ENCODE measurements at places on chromosomes 2 and 18.

GRCh38 chr2:121677855-121678254, 28.6 kb upstream of the CLASP1 start:
- no peak for DNase-seq

GRCh38 chr2:195652911-195653310, 4.1 kb upstream of the SLC39A10 start:
- DNase-seq = no peak

GRCh38 chr18:77113361-77114151, 19.0 kb downstream of the MBP start:
- DNase-seq = no peak

- DNase-seq = no peak
These were observed 29.2 kb downstream of the KCTD1 start for GRCh38 chr18:26519114-26519513.

DNA sequence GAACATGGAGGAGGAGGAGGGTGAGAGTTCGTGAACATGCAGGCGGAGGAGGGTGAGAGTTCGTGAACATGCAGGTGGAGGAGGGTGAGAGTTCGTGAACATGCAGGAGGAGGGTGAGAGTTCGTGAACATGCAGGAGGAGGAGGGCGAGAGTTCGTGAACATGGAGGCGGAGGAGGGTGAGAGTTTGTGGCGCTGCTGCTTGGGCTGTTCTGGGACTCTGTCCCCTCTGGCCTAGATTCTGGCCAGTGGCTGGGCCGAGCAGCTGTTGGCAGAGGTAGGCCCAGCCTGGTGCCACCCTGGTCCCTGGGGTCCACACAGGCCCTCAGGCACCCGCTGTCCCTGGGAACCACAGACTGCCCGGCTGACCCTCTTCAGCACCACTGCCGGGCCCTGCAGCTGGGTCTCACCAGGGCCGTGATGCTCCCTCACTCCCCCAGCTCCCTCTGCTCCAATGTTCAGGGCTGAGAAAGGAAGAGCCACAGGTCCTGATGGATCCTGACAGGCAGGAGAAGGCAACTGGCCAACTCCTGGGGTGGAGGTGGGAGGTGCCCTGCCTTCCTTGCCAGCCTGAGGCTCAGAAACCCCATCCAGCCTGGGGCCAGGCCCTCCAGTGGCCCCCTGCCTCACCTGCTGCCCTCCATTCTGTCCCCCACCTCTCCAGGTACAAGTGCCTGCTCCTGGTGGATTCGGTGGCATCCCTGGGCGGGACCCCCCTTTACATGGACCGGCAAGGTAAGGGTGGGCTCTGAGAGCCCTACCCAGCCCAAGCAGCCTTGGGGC, 3.9 kb downstream of the AGXT start:
- no peak for DNase-seq

DNA sequence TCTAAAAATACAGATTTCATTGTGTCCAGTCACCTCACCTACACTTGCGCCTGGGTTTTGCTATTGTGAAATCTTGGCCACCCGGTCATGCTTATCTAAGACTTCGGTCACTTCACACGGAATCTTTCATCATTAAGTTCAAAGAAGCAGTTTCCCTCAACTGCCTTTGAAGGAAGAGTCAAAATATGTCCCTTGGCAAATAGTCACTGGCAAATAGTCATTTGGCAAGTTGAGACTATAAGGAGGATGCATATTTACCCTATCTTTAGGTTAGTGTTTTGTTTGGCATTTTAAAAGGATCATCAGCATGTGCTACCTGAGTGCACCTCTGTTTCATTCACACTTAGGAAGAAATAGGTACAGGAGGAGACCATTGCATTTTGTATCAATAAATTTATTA, 95.9 kb downstream of the FEZ2 start:
- DNase-seq = no peak

DNA sequence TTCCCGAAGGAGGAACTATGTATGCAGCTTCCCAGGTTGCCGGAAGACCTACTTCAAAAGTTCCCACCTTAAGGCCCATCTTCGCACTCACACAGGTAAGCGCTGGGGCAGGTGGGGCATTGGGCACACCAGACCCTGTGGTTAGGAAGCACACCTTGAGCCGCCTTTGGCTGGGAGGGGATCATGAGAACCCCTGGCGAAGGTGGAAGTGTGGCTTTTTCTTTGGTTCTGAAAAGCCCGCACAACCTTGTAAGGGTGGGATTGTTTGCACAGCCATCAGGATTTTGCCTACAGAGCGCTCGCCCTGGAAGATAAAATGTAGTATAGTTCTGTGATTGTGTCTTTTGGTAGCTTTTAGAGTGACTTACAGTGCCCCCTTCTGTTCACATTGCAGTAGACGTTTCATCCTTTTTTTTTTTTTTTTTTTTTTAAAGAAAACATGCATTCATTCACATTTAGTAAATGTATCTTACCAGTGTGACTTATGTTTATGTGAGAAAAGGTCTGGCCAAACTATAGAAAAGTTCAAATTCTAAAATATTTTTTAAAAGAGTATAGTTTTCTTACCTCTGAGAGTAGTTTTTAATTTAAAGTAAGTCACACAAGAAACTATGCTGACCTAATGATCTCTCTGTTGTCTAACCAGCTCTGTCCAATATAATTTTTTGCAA, 5.3 kb downstream of the KLF11 start:
- no peak for DNase-seq

GRCh38 chr2:228556717-228557116, 375.2 kb upstream of the SPHKAP start:
- no peak for DNase-seq

Data from activated CD4-positive, alpha-beta T cell treated with anti-CD3 and anti-CD28 coated beads for 1 hour (primary cell).